Spinal cord (tissue), 10 donors: ENCODE measurements at places on chromosomes 11 and 22.

DNA sequence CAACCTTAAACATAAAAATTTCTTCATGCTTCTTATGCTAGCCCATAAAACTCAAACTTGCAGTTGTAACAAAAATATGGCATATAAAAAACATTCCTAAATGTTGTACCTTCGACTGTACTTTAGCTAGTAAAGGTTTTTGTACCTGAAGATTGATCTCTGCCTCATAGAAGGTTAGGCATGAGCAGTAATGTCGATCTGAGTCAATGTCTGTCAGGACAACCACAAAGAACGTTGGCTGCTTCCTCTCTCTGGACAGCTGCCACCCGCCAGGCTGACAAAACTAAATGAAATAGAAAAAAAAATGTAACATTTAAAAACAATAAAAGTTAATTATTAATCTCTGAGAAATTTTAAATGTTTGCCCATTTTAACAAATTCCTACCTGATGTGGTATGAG lies 251.3 kb downstream of the SBF2 start:
- H3K36me3 ChIP-seq = no peaks in the 10 kb centered on the region
- H3K27ac ChIP-seq = no peak overlapping the region
- no peak for DNase-seq
- no peaks in the 10 kb centered on the region for H3K27me3 ChIP-seq
- no peaks in the 10 kb centered on the region for H3K4me1 ChIP-seq

GRCh38 chr22:27347951-27348350 lies 453.6 kb downstream of the MN1 start:
- no peaks in the 10 kb centered on the region for H3K36me3 ChIP-seq
- no peaks in the 10 kb centered on the region for H3K27me3 ChIP-seq
- no peak for DNase-seq
- H3K4me3 ChIP-seq = no peak overlapping the region

GRCh38 chr11:27356624-27357222 lies 6.3 kb downstream of the CCDC34 start:
- no peaks in the 10 kb centered on the region for H3K36me3 ChIP-seq
- no peaks in the 10 kb centered on the region for H3K4me1 ChIP-seq
- H3K4me3 ChIP-seq = no peak overlapping the region

GRCh38 chr11:128893578-128894285 lies 2.6 kb downstream of the KCNJ5 start:
- H3K4me3 ChIP-seq = no peak overlapping the region
- peaks cover 20% of the 10 kb centered on the region for H3K4me1 ChIP-seq
- H3K27me3 ChIP-seq = peaks cover 13% of the 10 kb centered on the region
- DNase-seq = no peak
- H3K27ac ChIP-seq = no peak overlapping the region
- no peaks in the 10 kb centered on the region for H3K36me3 ChIP-seq

GRCh38 chr11:45024846-45025588 lies 74.3 kb upstream of the TP53I11 start:
- no peaks in the 10 kb centered on the region for H3K27me3 ChIP-seq
- no peak for DNase-seq
- H3K27ac ChIP-seq = no peak overlapping the region
- H3K4me3 ChIP-seq = no peak overlapping the region
- peaks cover 29% of the 10 kb centered on the region for H3K4me1 ChIP-seq
